Hypothalamus (tissue), 51 donors: ENCODE measurements at places on chromosomes 3 and 15.

GRCh38 chr3:157532529-157533297 lies 29.5 kb upstream of the VEPH1 start:
- DNase-seq, result no peak

DNA sequence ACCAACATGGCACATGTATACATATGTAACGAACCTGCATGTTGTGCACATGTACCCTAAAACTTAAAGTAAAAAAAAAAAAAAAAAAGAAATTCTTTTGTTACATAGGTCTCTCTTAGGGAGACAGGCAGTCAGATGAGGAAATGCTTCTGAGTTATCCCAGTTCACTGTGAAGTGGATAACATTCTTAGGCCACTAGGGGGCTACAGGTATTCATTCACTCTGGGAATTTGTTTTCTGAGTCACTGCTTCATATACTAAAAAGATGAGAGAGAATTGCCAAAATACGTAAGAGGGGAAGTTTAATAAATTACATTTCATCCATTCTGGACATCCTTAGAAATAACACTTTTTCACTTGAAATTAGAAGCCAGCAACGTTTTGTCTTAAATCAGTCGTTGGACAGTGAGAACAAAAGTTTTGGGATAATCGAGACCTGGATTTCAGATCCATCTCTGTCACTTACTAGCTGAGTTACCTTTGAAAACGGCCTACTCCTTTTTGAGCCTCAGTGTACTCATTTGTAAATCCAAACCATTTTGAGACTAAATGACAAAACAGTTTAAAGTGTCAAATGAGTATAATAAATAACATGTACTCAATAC lies 738.4 kb upstream of the ALCAM start:
- no peak for DNase-seq

GRCh38 chr3:127413318-127413673 lies 125.5 kb upstream of the PRR20G start:
- DNase-seq, result no peak

DNA sequence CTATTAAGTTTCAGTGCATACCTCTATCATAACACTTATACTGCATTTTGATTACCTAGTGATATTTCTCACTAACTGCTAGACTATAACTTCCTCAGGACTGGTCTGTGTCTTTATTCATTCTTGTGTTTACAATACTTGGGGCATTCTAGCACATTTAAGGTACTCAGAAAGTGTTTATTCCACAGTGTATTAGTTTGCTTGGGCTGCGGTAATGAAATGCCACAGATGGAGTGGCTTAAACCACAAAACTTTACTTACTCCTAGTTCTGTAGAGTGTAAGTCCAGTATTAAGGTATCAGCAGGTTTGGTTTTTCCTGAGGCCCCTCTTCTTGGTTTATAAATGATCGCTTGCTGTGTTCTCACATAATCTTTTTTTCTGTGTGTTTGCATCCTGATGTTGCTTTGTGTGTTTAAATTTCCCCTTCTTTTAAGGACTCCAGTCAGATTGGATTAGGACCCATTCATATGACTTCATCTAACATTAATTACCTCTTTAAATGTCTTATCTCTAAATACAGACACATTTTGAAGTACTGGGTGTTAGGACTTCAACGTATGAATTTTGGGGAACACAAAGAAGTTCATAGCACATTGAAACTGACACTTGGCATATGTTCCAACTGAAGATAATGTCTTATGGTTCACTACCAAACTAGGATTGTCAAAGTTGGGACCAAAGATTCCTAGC lies 23.9 kb downstream of the RNF111 start:
- no peak for DNase-seq

GRCh38 chr3:24160424-24161095 lies 215.5 kb downstream of the NR1D2 start:
- DNase-seq, result no peak

DNA sequence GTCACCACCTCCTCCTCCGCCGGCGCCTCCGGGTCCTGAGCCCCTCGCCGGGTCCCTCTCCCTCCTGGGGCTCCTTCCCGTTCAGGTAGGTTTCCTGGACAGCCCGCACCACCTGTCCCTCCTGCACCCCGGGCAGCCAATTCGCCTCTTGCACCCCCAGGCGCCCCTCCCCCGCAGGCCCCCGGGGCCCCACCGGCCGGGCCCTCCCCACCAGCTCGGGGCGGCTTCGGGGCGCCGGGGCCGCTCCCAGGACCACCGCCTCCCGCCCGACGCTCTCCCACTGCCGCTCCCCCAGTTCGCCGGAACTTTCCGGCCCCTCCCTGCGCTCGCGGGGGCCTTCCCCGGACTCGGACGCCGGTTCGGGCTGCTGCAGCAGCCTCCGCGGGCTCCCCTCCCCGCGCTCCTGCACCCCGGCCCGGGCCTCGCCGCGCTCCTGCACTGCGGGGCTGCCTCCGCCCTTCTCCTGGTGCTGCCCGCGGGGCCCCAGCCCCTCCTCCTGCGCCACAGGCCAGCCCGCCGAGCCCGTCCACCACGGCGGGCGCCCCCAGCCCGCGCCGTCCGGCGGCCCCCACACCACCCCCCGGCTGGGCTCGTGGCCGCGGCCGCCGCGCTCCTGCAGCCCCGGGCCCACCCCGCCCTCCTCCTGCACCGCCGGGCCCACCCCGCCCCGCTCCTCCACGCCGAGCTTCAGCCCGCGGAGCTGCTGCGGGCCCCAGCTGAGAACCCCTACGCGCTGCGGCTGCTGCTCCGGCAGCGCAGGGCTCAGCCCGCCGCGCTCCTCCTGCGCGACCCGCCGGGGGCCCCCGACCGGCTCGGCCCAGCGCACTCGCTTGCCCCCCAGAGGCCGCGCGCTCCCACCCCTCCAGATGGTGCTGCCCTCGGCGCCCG lies 587 bp upstream of the TNK2 start:
- peak; percentile 50 for DNase-seq

DNA sequence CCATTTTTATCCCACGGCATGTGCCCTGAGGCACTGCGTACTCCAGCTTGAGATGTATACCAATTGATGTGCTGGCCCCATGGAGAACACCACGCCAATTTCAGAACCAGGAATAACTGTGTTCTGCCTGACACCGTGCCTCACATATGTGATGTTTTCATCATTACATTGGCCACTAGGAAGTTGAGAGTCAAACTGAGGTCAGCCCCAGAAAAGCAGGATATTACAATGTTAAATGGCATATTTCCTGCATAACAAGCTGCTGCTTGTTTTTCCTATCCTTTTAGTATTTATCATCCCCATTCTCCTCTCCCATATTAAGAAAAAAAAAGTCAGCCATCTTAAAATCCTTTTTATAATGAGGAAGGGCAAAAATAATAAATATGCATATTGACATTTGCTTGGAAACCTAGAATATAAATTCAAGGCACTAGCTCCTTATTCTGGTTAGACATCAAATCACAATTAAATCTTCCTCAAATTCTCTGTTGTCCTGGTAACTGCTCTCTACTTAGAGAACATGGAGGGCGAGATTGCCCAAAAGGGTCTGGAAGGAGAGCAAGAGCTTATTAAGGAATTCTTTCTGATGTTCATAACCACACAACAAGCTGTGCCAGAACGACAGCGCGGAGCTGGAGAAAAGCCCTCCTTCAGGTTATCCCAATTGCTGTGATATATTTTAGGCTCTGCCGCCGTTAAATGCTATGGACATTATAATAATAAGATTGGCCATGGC lies 112.6 kb downstream of the UACA start:
- DNase-seq, result no peak

DNA sequence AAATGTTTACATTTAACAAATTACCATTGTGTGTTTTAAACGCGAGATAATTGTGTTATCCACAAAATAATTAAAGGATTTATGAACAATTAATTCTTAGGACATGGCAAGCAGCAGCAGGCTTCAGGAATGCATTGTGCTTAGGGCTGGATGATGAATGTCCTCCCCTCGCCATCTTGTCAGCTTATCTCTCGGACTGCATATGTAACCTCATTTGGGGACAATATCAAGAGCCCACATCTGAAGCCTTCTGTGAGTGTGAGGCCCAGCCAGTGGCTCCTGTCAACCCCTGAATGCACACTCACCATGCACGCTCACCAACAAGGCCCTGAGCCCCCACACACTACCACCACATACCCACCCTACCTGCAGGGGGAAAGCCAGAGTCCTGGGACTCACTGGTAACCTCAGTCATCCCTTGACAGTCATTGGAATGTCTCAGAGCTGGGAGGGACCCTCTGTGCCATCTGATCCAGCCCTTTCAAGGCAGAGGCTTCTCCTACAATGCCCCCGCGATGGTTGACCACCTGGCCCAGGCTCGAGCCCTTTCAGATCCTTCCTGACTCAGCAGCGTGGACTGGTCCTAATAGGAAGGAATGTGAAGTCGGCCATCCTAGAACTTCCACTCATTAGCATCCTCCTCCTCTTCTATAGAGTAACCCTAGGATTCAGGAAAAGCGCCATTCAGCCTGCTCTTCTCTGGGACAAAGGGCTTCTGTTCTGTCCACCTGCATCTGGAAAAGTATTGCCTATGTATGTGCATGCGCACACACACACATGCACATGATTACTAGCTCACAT lies 38.2 kb downstream of the MRPL46 start:
- DNase-seq, result no peak

GRCh38 chr15:70793694-70794093 lies 30.3 kb upstream of the UACA start:
- no peak for DNase-seq

- DNase-seq, result no peak
Observed at GRCh38 chr3:170992854-170993253, 33.7 kb downstream of the SLC2A2 start.

GRCh38 chr3:106014518-106014917 lies 145.7 kb upstream of the CBLB start:
- DNase-seq, result no peak

GRCh38 chr3:139945386-139945785 lies 10.4 kb downstream of the CLSTN2 start:
- no peak for DNase-seq

GRCh38 chr3:136989781-136990524 lies 32.2 kb downstream of the IL20RB start:
- no peak for DNase-seq

- DNase-seq, result no peak
Observed at GRCh38 chr3:178808748-178809147, 262.9 kb downstream of the ZMAT3 start.

DNA sequence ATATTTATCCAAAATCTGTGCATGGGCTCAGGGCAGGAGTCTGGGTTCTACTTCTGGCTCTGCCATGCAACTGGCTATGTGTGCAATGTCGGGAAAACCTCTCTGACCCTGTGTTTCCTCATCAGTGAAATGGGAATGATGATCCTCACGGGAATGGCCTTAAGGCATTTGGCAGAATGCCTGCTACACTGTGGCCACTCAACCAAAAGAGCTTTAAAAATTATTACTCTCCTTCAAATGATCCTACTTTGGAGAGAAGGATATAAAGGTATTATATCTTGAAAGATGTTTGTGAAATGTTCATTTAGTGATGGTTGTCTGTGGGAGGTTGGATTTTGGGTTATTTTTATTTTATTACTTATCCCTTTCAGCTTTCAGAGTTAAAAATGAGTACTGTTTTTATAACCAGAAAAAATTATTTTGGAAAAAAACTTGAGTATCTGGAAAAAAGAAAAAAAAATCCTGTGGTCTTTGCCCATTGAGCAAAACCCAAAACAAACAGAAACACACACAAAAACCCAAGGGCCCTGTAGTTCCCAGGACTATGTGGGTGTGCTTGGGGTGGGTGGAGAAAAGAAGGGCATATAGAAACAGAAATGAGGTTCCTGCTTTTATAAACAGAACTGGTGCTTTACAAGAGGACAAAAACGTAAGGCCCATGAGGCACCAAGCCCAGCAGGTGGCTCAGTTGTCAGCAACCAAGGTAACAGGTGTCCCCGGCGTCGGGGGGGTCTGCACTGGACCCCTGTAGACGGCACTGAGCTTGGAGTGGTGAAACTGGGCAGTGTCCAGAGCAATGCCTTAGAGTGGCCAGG lies 22.0 kb downstream of the RGMA start:
- no peak for DNase-seq

DNA sequence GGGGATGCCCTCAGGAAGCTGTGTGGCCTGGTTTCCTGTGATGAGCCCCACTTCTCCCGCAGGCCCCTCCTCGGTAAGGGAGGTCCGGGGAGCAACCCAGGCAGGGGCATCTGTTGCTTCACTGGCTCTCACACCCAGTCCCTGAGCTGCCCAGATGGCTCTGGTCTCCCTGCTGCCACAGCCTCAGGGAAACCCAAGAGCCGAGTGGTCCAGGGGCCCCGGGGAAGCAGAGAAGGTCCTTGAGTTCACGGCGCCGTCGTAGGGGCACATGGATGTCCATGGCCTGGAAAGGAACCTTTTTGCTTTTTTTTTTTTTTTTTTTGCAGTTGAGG lies 13.3 kb upstream of the LRRC15 start:
- no peak for DNase-seq

- no peak for DNase-seq
Observed at GRCh38 chr3:189806171-189806951, 175.2 kb downstream of the TP63 start.

DNA sequence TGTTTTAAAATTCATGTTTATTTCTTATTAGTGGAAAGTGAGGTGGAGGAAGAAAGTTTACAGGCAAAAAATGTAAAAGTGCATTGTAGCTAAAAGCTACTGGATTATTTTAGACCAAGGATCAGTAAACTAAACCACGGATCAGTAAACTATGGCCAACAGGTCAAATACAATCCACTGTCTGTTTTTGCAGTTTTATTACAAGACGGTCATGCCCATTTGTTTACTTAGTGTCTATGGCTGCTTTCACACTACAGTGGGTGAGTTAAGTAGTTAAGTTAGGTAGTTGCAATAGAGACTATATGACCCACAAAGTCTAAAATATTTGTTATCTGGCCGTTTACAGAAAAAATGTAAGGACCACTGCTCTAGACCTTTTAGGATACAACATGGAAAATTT lies 82.0 kb downstream of the NR2E3 start:
- no peak for DNase-seq

- no peak for DNase-seq
Observed at GRCh38 chr15:31474059-31474868, 147.6 kb downstream of the KLF13 start.

DNA sequence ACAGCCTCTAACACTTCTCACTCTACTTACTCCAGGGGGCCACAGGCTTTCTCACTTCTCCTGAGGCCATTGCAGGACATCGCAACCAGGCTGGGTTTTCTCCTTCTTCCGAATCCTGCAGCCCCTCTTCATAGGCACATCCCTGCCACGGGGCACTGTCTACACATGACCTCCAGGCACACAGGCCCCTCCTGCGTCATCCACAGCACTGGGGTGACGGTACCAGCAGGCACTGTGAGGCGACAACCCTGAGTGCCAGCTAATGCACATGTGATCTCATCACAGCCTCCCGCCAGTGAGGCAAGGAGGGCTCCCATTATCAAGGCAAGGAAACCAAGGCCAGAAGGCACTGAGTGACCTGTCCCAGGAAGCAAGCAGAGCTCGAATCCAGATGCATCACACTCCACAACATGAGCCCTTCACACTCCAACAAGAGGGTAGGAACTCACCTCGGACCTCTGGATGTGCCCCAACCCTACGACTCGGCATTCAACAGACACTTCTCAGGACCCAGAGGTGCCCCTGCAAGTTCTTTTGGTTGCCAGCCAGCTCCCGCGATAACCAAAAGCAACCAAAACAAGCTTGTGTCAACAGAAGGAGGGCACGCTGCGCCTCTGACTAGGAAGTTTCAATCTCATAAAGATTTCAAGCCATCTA lies 16.7 kb downstream of the FAM174B start:
- no peak for DNase-seq

GRCh38 chr3:119365418-119365817 lies 71.2 kb downstream of the ARHGAP31 start:
- DNase-seq, result no peak

GRCh38 chr15:68348081-68348480 lies 70.5 kb downstream of the FEM1B start:
- no peak for DNase-seq
